ENCODE measurements at places on chromosomes 16 and 17.

DNA sequence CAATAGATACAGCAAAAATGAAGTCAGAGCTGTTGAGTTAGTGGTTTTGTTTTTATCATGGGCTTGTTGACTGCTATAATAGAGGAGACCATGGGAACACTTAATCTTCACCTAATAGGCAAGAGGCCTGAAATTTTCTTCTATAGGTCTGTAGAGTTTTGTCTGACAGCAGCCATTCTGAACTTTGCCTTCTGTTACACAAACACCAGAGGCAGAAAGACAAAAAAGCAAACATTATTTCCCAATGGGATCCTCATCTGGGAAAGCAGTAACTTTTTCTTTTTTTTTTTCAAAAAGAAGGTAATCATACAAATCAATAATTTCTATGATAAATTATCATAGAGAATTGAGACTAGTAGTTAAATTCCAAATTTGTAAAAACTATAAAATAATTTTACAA, 494.1 kb downstream of the TOX3 start:
- no peak for DNase-seq

GRCh38 chr16:31350275-31351005, 4.5 kb upstream of the ITGAX start:
- no peak for DNase-seq

GRCh38 chr17:29100296-29100695, 57.4 kb downstream of the PIPOX start:
- no peak for DNase-seq

DNA sequence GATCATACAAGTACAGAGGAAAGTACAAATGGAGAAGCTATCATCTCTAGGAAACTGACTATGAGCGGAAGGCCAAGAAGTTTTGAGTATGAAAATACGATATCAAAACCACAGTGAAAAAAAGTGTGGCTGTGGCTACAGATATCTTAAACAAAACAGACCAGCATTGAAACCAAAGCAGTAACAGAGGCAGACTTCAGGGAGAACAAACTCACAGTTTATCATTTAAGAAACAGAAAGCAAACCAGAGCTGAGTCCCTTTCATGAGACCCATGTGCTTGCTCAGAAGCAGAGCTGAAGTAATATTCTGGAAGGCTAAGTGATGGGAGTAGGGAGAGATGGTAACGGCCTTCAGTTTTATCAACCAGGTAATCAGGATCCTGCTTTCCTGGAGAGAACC, 317.8 kb downstream of the CA10 start:
- DNase-seq = no peak

DNA sequence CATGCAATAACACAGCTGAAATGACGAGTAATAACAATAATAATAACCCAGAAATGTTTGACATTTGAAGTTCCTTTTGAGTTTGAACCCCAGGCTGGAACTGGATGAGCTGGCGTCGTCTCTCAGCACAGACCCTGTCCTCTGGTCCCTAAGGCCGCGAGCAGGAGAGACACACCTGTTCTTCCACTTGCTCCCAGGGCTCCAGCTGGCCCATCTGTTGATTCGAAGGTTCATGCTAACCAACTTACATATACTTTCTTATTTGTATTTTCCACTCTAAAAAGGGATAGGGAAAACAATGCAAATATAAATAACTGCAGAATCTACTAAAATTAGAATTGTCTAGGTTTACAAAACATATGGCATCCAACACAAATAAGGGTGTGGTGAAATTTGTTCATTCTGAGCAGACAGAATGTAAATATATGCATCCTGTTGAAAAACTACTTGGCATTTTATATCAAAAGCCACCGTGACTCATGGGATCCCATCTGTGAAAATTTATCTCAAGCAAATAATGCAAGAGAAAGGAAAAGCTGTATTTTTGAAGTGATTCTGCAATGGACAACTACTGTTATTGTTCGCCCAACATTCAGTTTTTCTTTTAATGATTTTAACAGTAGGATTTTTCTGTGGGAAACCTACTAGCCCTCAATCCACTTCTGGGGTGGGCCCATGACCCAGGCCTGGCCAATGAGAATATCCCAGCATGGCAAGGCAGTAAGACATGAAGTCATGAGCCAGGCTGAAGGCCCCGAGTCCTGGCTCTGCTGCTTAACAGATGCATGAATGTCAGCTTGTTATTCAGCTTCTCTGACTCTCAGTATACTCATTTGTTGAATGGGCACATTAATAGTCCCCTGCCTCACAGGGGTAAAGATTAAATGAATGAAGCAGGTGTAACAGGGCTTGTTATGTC, 13.2 kb upstream of the RGS9 start:
- DNase-seq = no peak

DNA sequence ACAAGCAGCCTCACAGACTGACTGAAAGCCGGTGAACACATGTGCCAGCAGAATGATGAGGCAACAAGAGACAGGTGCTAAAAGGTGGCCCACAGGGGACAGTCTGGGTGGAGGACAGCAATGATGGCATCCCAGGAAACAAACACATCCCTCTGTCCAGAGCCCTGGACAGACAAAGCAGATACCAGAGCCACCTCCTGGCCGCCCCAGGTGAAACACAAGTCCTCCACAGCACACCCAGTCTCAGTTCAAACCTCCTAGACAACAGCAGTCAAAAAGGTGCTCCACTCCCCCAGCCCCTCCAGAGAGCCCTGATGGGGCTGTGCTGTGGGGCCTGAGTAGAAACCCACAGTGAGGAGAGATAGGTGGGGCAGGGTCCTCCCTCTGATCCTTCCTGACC, 20.3 kb upstream of the CDH5 start:
- no peak for DNase-seq

DNA sequence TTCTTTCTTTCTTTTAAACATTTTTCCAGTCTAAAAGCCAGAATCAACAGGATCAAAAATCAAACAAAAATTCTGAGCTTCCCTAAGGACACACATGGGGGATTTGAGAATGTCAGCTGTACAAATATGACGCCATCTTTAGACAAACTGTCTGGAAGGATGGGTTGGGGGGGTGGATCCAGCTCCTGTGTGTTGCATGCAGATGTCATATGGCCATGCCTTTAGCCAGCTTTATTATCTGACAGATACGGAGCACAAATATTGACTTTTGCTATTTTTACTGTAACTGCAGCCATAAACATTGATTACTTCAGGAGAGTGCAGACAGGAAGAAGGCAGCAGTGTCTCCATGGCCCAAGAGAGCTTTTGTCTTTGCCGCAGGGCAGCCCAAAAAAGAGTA, 279.4 kb upstream of the ELAC2 start:
- no peak for DNase-seq

DNA sequence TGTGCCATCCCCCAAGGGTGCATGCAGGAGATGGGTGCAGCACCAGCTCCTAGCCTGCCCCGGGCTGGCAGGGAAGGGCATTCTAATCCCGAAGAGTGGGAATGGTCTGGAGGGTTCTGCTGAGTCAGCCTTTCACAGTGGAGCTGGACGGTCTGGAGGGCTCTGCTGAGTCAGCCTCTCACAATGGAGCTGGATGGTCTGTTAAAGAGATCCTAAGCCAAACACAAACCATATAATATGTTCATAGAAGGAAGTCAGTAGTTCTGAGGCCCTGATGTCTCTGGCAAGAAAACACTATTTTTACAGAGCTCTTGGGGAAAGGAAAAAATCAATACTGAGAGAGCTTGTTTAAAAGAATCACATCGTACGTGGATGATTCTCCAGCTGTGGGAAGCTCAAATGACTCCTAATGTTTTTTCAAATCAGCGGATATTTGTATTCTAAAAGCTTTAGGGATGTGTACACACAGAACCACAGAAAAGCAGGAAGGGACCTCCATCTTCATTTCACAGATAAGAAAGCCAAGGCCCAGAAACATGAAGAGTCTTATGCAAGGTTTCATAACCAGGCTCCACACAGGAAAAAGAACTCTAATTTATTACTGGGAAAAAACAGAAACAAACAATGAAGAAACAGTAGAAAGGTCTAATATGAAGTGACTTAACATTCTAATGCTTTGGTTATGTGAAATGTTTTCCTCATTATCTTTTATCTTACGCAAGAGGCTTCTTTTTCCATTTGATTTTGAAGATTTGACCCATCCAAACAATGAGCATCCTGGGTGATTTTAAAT, 176.3 kb downstream of the VPS53 start:
- no peak for DNase-seq

DNA sequence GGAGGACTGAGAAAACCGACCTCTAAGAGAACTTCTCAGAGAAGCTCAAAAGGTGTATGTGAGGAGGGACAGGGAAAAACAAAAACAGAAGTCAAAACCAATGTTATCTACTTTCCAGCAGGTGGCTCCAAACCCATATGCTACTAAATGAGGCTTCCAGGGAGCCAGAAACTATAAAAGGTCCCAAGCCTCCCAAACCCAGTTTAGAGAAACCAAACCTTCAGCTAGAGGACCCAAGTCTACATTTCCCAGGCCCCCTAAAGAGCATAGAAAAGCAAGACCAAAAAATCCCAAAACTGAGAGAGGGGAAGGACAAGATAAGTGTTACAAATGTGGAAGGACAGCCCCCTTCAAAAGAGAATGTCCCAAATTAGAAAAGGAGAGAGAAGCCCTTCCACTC, 3.7 kb downstream of the HPR start:
- DNase-seq = no peak

DNA sequence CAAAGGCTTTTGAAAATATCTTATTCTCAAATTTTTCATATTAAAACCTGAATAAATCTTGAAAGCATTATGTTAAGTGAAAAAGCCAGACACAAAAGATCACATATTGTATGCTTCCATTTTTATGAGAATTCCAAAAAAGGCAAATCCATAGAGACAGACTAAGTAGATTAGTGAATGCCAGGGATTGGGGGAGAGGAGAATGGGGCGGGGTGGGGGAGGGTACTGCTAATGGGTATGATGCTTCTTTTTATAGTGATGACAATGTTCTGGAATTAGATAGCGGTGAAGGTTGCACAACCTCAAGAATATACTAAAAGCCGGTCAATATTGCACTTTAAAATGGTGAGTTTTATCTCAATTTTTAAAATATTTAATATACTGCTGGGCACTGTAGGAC, 44.0 kb downstream of the XPO6 start:
- no peak for DNase-seq

DNA sequence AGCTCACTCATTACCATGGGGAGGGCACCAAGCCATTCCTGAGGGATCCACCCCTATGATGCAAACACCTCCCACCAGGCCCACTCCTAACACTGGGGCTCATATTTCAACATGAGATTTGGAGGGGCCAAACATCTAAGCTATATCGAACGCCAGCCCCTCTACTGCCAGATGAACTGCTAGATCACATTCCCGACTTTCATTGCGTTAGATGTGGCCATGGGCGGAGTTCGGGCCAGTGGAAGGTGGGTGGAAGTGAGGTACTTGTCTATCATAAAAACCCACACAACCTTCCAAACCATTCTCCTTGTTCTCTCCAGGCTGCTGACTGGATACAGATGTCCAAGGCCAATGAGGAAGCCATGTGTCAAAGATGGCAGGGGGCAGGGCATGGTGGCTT, 27.0 kb upstream of the ANKRD40CL start:
- DNase-seq = no peak

- no peak for DNase-seq
These were observed 94.0 kb upstream of the GNAO1 start for GRCh38 chr16:56097306-56097705.

GRCh38 chr16:21163576-21163975, 5.1 kb downstream of the LDAF1 start:
- DNase-seq = no peak
